ENCODE measurements at places on chromosomes 11 and 22.
A peak's percentile ranks its signal among the peaks of the same experiment; 100 is the strongest.

GRCh38 chr11:115720602-115721245 is 216.5 kb upstream of the CADM1 start:
- no peak for DNase-seq

DNA sequence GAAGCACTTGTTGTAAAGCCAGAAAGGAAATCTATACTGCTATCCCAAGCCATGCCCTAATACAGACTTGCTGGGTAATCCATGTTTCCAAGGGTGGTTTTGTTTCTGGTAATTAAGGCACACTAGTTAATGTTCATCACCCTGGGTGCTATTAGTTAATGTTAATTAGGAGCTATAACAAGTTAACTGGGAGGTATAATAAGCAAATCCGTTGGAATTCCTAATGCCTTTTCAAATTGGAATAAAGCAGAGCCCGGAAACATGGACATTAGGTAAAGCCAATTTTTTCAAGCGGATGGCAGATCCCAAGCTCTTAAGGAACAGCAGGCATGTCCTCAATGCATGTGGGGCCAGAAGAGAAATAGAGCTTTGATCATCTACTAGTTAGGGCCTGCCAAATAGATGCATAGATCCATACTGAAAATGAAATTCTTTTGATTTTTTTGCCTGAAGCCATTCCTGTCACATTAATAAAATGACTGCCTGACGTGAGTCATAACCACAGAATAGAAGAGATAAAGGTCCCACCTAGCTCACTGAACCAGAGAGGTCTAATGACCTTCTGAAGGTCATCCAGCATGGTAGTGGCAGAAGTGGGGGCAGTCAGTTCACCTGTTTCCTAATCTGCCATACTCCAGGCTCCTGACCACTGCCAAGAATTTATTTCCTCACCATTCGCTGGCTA is 28.5 kb upstream of the CCDC34 start:
- no peak for DNase-seq

DNA sequence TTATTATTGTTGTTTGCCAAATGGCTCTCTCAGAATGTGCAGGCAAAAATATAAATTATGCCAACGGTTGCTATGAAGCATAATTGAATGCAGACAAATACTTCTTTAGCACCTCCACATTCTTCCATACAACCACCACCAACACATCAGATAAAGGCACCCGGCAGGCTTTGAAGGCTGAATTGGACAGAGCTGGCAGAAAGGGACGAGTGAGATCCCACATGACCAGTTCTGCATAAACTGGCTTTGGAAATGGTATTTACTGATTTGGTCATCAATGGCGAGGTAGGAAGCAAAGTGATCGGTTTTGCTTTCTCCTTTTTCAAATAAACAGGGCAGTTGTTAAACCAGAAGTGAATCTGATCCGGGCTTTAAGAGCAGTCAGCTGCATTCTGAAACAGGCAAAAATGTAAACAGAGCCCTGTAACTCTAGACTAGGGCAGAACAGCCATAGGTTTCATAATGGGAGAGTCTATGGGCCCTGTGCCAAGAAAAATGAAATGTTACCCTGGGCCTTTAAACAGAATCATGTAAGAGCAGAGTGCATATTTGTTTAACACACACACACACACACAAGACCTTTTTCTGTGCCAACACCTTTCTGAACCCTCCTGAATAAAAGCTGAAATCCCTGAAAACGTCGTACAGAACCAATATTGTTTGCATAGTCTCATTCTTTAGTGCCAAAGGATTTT is 97.7 kb downstream of the MPPED2 start:
- DNase-seq, result no peak

- no peak for DNase-seq
These were observed 93.7 kb downstream of the CCDC83 start for GRCh38 chr11:85948884-85949283.

DNA sequence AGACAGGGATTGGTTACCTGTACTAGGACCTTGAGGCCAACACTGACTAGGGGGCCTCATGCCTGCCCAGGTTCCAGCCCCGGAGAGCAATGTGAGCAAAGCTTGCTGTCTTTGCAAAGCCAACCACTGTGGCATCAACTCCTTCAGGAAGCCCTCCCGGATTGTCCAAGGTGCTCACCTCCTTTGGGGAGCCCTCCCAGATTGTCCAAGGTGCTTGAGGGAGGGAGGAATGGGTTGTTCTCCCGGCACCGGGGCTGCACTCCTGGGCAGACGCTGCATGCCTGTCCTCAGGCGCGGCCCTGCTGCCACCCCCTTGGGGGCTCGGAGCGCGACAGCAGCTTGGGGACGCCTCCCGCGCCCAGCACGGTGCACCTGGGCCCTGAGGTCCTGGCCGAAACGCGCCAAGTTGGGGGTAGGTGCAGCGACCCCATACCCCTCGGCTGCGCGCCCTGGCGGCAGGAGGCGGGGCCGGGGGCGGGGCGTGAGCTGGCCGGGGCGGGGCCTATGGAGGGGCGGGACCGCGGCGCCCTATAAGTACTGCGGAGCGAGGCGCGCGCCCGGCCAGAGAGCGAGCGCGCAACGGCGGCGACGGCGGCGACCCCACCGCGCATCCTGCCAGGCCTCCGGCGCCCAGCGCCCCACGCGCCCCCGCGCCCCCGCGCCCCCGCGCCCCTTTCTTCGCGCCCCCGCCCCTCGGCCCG is at the start of gene CD81:
CD81 (plus strand) TSS at position 560 of the 701 bp plus-strand sequence. CDS start 240 bp downstream, outside the sequence.
- DNase-seq, result peak; percentile 52

Data from stimulated activated CD4-positive, alpha-beta T cell treated with anti-CD3 and anti-CD28 coated beads, Interleukin-1b, Interleukin-23, amount 100 ng/mL, for 24 hours (primary cell).